ENCODE measurements at places on chromosomes 11 and 22.

- DNase-seq = no peak
Measured at GRCh38 chr22:30027791-30028190, 52.5 kb upstream of the HORMAD2 start.

DNA sequence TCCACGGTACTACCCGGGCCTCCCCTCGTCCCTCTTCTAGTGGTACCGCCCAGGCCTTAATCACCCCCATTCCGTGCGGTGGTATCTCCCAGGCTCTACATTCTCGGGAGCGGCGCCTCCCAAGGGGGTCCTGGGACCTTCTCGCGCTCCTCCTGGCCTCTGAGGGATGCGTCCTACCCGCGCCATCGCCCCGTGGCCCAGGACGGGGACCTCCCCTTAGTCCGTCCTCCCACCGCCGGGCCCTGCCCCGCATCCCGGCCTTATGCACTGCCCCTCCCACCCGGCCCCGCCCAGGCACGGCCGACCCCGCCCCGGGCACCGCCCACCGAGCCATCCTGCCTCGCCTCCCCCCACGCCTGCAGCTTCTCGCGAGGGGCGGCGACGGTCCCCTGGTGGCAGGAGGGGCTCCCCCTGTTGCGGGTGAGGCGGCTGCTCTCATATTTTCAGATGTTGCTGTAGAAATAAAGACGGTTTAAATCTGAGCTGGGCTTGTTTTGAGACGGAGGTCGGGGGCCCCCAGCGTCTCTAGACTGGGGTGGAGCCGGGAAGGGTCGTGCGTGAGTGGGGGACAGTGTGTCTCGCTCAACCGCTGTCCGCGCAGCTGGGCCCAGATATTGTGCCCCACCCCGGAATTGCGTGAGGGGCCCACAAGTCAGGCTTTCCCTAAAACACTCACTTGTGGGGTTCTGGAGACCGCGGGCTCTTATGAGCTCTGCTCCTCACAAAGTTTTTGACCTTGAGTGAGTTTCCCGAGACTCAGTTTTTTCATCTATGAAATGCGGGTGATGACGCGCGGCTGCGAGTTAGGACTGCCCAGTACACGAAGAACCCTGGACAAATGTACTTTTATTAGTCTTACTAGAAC lies 828 bp upstream of the RAB1B start:
- DNase-seq = peak; percentile 71

DNA sequence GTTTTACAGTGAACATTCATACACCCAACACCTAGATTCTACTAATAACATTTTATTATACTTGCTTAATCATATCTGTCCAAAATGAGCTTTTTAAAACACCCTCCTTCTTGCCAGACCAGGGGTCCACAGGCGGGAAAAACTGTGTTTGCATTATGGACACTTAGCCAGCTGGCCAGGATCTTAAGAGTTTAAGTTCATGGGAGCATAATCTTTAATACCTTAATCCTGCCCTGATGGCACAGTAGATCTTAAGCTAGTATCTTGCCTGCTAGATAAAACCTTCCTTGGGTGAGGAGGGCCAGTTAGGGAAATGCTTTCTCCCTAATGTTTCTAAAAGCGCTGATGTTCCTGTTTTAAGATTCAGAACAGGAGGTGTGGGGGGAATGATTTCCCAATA lies 13.1 kb upstream of the CCDC134 start:
- no peak for DNase-seq

DNA sequence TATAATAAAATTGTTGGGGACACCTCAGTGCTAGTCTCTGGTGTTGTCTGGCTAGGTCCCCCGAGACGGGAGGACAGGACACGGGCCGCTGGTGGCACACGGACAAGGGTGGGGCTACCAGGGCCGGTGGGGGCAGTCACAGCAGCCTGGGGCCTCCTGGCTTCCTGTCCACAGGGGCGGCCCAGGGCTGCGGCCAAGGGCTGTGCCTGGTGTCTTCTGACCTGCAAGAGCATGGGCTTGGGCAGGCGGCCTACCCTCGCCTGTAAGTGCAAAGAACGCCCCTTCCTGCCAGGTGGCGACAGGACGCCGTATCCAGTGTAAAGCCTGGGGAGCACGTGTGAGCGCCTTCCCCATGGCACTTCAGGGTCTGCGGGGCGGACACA lies 3.6 kb downstream of the LRFN4 start:
- no peak for DNase-seq

GRCh38 chr22:22060200-22061084 lies 77.9 kb upstream of the TOP3B start:
- DNase-seq = peak; percentile 17

DNA sequence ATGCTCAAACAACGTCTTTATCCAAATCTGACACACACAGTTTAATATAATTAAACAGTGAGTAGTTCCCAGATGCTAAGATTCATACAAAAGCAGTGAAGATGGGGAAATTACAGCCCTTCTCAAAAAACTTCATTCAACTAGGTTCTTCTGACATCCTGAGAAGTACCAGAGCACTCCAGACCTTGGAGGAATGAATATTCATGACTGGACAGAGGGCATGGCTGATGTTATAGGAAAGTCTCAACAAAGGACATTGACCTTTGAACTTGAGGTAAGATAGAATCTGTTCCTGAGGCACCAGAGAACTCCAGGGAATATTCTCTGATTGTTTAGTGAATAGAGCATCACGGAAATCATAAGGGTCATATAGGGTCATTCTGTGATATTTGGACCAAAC lies 106.4 kb upstream of the SLC5A12 start:
- DNase-seq = no peak

DNA sequence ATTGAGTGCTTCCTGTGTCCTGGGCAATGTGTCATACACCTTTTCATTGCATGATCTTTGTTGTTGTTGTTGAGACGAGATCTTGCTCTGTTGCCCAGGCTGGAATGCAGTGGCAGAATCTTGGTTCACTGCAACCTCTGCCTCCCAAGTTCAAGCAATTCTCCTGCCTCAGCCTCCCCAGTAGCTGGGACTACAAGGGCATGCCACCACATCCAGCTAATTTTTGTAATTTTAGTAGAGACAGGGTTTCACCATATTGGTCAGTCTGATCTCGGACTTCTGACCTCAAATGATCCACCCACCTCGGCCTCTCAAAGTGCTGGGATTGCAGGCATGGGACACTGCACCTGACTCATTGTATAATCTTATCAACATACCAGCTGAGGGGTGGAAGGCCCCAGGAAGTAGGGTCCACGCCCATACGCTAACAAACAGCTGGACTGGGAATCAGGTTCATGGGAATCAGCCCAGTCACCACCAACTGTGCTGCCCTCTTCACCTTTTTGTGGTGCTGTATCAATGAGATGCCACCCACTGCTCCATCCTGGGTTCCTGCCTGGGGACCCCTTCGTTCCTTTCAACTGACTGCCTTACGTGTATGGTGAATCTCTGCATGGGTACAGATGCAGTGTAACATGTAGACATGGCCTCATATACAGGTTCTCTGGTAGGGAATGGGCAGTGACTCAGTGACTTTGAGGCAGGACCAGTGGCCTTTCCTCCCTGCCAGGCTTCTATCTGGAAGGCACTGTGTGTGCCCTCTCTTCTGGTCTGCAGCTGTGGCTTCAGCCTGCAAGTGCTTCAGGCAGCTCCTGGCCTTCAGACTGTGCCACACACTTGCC lies 32.5 kb upstream of the YWHAH start:
- DNase-seq = no peak

DNA sequence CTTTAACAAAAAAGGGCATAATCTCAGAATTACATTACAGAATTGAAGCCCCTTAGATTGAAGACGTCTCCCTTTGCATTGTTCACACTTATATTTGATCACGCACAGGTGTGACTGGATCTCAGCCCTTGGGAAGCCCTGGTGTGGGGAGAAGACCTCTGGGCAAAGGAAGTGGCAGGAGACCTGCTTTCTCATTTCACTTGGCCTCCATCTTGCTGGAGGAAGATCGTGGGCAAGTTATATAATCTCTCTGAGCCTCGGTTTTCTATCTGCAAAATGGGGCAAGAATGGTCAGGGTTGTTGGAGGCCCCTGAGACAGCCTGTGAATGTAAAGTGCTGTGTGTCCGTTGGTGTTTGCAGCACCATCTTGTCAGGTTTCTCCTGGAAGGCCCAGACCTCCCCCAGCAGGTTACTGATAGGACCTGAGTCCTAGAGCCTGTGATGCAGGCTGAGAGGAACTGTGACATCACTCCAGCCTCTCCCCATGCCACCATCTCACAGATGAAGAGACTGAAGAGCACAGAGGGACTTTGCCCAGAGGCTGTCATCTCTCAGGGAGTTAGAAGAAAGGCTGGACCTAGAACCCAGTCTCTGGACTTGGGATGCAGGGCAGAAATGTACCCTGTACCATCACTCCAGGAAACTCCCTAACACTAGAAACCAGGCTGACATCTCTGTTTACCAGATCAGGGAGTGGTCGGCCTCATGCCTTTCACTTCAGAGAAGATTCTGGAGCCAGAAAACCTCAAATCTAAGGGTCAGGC lies 1.1 kb upstream of the APOA1 start:
- no peak for DNase-seq

- DNase-seq = no peak
Measured at GRCh38 chr11:96341211-96342013, 1.6 kb downstream of the MAML2 start.

DNA sequence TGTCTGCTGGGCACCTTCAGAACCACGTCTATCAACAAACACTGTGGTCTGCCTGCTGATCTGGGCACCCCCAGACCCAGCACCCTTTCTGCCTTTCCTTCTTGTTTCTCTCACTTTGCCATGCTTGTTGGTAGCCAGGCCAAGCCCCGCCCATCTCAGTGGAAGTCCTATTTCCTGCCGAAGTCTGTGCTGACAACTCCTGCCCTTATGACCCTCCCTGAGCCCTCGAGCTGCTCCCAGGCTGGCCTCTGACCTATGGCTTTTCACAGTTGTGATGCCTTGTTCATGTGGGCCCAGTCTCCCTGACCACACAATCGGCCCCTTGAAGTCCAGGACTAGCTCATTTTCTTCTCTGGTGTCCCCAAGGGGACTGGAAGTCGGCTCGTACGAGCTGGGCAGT lies 132.1 kb downstream of the DSCAML1 start:
- no peak for DNase-seq

DNA sequence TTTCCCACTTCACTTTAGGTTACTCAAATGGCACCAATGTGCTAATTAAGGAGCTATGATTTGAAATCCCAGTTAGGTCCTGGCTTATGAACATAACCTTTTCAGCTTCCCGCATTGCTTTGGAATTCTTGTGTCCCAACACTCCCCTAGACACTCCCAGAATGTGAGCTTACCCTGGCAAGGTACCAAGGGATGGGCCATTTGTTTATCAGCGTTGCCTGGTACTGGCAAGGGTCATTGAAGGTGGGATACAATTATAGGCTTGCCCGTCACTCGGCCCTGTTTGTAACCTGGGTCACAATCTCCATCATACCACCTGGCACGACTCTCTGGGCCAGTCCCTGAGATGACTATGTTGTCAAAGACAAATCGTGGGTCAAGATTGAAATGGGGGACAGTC lies 5.4 kb downstream of the CSRP3 start:
- no peak for DNase-seq

GRCh38 chr11:45527898-45528297 lies 137.5 kb downstream of the CHST1 start:
- no peak for DNase-seq

- no peak for DNase-seq
Measured at GRCh38 chr11:6142936-6143335, 27.2 kb downstream of the OR52B2 start.

DNA sequence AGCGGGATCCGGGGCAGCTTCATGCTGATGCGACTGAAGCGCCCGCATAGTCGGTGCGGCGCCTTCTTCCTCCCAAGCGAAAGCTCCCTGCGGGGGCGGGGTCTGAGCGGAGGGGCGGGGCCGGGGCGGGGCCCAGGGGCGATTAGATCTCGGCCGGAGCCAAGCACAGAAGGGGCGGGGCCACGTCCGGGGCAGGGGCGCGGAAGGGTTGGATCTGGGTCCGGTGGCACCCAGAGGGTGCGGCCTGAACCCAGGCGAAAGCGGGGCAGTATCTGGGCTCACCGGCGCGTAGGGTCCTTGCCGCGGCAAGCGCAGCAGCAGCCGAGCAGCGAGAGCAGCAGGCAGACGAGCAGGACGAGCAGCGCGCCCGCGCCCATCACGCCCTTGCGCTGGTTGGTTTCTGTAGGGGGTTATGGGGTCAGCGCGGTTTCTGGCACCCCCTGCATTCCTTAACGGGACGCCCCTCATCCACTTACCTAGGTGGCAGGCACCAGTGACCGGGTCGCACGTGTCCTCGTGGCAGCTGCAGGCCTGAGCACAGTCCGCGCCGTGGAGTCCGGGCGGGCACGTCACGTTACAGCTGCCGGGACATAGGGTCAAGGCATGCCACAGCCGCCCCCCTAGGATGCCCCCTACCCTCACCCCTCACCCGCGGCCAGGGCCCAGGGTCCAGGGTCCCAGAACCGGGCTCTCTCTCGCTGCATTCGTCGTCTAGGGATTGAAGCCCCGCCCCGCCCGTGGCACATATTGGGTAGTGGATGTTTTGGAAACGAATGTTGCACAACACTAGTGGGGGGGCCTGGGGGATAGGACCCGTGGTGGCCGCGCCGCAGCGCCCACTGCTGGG lies 8.1 kb downstream of the SCARF2 start:
- peak; percentile 20 for DNase-seq

DNA sequence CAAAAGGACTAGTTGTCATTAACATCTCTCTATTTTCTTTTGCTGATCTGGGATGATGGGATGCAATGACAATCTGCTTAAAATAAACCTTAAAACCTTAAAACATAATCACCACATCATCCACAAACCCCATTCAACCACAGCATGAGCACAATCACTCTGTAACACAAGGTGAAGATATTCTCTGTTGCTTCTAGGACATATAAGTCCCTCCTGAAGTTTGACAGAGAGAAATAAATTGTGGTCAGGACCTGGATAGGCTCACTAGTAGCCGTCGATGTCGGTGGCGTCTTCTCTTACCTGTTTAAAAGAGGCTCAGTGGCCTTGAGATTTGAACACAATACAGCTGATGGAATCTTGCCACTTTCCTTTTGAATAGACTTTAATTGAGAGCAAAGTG lies 47.9 kb downstream of the WT1 start:
- DNase-seq = no peak

GRCh38 chr11:12744826-12745502 lies 70.7 kb downstream of the TEAD1 start:
- no peak for DNase-seq

- DNase-seq = no peak
Measured at GRCh38 chr11:12070446-12071267, 39.7 kb upstream of the MICAL2 start.

DNA sequence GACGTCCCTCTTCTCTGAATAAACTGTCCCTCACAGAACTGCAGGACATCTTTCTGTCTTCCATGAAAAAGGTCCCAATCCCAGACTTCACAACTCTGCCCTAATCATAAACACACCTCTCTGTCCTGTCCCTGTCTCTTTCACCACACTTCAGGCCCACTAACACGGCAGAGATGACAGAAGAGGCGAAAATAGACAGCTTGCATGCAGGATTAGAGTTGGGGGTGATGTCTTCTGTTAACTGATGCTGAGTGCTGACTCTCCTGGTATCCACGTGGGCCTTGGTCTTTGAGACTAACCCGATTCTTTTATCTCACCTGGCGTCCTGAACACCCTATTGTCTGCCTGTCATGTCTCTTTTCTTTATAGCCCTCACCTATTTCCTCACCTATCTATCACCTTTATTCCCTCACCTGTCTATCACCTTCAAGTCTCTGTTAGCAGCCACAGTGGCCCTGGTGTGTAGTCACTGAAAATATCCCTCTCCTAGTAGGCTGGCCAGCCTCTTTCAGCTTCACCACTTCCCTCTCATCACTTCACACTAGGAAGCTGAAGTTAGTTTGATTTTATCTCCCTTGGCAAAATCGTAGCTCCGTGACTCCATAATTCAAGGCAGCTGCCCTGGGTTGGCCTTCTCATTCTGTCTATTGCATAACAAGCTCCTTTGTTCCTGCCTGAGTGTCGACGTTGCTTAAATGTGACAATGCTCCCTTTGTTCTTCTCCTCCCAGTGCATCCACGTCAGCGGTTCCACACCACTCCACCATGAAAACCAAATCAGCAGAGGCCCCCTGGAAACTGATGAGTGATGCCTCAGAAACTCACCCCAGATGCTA lies 30.6 kb upstream of the DRD2 start:
- DNase-seq = no peak
